RPMI8226 (cell line): ENCODE measurements at places on chromosomes 12 and 14.

GRCh38 chr12:2627835-2628191 lies 167.0 kb upstream of the FKBP4 start:
- DNase-seq = peak; percentile 17

DNA sequence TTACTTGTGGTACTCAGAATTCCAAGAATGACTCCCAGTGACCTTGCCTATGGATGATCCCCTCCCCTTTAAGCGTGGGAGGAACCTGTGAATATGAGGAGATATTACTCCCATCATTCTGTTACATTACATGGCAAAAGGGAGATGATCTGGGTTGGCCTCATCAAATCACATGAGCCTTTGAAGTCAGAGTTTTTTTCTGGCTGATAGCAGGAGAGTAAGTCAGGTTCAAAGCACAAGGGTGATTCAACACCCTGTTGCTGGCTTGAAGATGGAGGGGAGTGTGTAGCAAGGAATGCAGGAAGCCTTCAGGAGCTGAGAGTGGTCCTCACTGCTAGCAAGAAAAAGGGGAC lies 9.1 kb upstream of the MDM2 start:
- DNase-seq = no peak

DNA sequence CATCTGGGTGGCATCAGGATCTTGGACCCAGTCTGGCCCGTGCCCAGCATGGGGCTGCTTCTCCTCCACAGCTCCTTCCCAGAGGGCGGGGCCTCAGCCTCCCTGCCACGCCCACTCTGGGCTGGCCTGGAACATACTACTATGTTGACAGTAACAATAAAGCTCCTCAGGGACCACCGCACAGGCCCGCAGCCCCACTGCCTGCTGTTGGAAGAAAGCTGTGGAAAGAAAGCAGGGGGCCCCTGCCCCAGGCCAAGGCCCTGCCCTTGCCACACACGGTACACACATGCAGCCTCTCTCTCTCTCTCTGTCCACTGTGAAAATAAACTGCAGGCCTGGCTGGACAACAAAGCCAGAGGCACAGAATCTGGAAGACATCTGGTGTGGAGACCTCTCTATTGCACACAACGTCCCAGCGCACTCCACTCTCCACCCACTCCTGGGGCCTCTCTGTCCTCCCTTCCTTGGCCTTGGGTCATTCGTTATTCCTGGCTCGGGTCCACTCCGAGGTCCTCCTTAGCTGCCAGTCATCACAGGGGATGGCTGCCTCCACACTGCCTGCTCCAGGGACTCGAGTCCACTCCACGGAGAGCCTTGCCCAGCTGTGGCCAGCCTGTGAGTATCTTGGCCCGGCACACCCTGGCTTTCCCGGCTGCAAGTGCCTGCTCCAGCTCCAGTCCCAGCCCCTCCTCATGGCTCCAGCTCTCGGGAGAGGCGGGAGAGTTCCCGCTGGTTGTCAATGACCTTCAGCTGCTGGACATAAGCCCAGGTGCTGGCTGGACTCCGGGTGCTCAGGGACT lies 11.8 kb upstream of the ENDOU start:
- no peak for DNase-seq

DNA sequence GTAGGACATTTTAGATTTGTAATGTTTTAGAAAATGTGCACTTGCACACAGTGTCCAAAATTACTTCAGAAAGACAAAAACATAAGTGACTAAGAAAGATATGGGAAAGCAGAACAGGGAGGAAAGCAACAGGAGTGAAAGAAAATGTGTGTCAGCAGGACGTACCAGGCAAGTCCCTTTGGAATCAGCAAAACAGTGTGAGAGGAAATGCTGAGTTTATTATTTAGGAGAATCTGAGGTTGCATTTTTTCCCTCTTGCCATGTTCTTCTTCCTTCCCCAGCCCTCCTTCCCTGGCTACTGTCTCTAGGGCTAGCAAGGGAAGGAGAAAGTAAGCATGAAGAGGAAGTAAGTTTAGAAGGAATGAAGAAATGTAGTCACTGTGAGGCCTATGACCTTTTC lies 67.7 kb upstream of the CD163 start:
- no peak for DNase-seq

GRCh38 chr12:121657305-121658008 lies 12.0 kb downstream of the MORN3 start:
- no peak for DNase-seq

DNA sequence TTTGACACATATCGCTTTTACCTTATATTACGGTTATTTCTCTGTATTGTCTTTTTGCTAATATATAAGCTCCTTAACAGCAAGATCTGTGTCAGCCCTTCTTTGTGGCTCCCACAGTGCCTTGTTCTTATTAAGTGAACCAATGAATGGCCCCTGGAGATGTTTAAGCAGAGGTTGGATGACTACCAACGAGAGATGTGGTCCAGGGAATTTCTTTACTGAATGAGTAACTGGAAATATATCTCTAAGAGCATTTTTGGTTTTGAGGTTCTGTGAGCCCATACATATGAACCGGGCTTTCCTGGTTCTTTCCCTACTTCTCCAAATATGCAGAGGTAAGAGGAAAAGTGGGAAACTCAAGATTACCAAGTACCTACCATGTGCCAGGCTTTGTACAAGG lies 23.5 kb downstream of the CALCOCO1 start:
- DNase-seq = no peak

- DNase-seq = no peak
Observed at GRCh38 chr14:72485695-72486094, 408.2 kb downstream of the DPF3 start.

DNA sequence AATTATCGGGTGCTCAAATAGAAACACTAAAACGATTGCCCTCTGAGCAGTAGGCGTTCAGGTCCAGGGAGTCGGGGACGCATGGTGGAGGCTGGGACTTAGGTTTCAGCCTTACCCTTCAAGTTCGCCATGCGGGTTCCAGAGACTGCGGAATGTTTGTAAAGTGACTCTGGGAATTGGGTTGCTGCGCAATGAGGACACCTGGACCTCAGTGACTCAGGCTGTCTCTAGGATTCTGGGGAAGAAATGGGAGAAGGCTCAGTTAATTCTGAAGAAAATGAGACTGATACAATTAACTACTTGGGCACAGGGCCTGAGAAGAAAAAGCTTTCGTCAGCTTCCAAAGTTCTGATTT lies 1.1 kb downstream of the LGALS3 start:
- DNase-seq = no peak

- no peak for DNase-seq
Observed at GRCh38 chr12:117789195-117789912, 179.4 kb downstream of the KSR2 start.

- DNase-seq = peak; percentile 14
Observed at GRCh38 chr14:65357689-65358088, 54.8 kb upstream of the FUT8 start.

- DNase-seq = no peak
Observed at GRCh38 chr14:93707475-93707874, 80.8 kb downstream of the PRIMA1 start.

DNA sequence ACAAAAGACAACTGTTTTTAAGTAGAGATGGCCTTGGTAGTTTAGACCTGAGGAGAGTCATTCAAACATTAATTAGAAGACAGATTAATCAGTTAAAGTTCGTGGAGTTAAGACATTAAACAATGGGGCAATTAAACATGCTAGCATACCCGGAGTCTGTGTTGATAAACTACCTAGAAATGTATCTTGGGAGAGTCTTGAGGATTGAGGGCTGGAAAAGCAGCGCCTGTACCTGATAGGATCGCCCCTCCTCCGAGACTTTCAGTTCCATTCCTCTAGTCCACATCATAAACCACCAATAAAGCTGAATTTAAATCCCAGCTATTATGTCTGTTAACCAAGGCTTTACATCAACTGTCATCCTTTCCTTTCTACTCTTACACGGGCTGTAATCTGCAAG lies 1.0 kb upstream of the KRAS start:
- no peak for DNase-seq

- no peak for DNase-seq
Observed at GRCh38 chr12:111260732-111261131, 108.2 kb downstream of the PHETA1 start.

GRCh38 chr14:22521449-22522239 lies 67.4 kb downstream of the DAD1 start:
- DNase-seq = no peak

GRCh38 chr12:31896514-31897039 lies 62.6 kb upstream of the RESF1 start:
- peak; percentile 98 for DNase-seq

GRCh38 chr14:85921241-85921640 lies 391.3 kb downstream of the FLRT2 start:
- no peak for DNase-seq

GRCh38 chr12:82787016-82787415 lies 100.3 kb downstream of the TMTC2 start:
- no peak for DNase-seq

- DNase-seq = no peak
Observed at GRCh38 chr14:95206534-95206933, 49.2 kb upstream of the DICER1 start.

DNA sequence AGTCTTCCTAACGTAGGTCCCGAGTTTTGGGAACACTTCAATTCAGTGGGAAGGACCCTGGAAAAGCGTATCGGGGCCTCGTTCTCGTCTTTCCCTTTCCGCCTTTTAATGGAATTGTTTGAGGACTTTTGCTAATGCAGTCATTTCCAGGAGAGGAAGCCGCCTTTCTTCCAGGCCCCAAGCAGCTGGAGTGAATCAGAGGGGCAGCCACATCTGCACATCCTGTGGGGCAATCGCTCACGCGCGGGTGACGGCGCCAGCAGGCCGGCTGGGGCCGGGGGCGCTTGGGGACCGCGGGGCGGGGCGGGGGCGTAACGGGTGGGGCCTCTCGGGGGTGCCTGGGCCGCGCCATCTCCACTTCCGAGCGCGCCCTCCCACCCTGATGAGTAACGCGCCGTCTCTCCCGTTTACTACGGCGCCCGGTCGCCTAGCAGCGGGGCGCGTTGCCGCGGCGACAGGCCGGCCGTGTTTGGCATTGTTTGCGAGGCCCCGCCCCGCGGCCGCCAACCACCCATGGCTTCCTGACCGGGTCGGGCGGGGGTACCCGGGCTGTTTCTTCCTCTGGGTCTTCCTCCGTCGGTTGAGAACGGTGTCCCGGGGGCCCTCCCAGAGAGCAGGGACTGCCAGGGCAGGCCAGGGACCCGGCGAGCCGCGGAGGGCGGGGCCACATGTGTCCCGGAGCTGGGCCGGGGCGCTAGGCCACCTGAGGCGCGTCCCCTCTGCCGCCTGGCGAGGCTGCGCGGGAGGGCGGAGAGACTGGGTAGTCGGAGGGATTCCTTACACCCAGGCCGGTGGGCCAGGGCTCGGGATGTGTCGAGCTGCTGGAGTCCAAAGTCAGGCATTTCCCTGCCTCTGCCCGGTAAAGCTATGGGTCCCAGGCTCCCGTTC lies 2.3 kb downstream of the GSG1 start:
- DNase-seq = peak; percentile 87

DNA sequence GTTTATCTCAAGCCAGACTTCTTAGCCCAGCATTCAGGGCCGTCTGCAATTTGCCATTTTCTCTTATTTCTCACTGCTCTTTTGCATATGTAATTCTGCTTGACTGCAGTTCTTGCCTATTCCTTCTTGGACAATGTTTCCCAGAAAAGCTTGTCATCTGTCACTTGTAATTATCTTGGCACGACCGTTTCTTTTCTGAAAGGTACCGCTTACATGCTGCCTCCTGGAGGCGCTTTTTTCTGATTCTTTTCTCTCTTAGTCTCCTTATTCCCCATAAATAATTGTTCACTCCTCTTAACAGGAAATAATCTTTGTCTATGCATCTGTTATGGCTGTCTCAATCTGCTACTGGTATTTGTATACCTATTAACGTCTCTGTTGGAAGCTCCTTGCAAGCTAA lies 1.2 kb upstream of the ALDH1L2 start:
- DNase-seq = no peak

DNA sequence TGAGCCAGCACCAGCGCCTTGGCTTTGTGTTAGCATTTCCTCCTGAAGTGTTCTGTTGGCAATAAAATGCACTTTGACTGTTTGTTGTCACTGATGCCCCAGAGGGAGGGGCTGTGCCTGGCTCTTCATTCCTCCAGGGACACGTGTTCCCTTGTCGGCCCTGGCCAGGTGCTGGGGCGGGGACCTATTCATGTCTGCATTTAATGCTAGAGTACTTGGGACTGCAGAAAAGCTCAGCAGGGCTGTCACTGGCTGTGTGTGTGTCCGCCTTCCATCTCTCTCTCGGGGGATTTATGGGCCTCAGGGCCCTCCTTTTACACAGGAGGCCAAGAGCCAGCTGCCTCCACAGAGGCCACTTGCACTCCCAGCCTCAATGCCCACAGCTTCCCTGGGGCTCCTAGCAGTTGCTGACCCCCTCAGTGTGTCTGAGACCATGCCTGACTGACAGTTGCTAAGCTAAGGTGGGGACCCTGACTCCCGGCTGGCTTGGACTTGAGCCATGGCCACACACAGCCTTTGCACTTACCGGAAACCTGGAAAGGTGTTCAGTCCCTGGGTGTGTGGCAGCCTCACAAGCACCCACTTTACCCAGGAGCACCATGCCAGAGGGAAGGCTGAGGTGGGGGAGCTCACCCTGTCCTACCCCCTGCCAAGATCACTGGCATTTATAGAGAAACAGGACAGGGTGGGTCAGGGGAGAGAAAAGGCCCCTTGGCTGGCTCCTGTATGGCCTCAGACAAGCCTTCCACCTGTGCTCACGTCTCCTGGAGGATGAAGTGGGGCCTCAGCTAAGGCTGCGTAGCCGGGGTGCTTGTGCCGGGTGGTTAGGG lies 27.8 kb downstream of the HIP1R start:
- DNase-seq = no peak

DNA sequence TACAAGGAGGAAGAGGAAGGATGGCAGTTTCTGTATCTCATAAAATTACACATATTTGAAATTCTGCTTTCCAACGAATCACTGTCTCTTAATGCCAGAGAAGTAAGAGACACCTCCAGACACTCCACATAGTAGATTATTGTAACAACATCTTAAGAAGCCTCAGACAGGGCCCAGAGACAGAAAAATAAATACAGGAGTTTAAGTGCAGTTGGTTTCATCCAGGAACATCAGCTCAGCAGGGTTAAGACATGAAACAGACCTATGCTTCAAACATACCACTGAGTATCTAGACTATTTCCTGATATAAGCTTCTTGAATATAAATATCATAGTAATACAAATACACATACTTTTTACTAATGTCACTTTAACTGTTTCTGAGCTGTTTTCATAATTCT lies 290.3 kb downstream of the ADAMTS20 start:
- DNase-seq = no peak

DNA sequence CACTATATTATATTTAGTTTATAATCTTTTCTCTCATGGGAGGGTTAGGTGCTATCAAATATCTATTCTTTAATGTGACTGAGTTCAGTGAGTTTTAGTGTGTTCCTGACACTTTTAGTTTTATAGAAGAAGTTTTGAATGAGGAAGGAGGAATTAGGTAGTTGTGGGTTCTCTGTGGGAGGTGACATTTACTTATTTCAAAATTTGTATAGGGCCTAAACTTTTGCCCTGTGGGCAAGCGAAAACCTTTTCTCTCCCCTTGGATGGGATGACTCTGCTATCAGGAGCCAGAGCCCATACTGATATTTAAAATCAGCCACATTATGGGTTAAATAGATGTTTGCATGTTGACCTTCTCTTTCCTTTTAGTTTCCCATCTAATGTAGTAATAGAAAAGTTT lies 43.6 kb downstream of the SPATS2 start:
- no peak for DNase-seq
